ENCODE measurements at places on chromosomes 16 and 17. TPM values are rescaled to one million over a fixed set of nuclear protein-coding genes. Genes with fewer than 3 reads are reported as not detected.

The SUMO2 gene
- 107 TPM for polyA plus RNA-seq

The MT4 gene
- polyA plus RNA-seq: not detected

The CCDC78 gene
- polyA plus RNA-seq: 4.1 TPM

DNA sequence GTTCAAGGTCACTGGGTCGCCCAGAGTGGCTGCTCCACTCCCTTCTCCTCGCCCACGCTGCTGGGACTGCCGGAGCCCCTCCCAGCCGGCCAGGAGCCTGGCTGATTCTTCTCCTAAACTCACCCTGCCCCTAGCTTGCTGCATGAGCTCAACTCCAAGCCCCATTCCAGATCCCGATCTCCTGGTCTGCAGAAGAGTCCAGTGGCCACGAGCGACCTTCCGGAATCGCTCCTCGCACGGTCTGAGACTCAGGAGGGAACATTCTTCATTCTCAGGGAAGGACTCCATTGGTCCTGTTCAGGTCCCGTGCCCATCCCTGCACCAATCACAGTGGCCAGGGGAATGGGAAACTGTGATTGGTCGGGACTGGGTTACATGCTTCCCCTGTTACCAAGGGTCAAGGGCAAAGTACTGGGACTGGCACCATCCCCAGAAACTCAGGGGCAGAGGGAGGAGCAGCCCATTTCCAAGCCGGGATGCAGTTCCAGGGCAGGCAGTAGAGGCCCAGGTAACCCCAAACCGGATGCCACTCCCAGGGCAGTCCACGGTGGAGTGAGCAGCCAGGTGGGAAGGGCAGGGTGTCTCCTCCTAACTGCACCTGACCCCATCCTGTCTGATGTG is 24.5 kb upstream of the CIBAR2 start:
- peaks cover 30% of the 10 kb centered on the region for H3K27me3 ChIP-seq
- H3K4me3 ChIP-seq: no peak overlapping the region
- no peaks in the 10 kb centered on the region for H3K36me3 ChIP-seq
- no peak overlapping the region for H3K27ac ChIP-seq

DNA sequence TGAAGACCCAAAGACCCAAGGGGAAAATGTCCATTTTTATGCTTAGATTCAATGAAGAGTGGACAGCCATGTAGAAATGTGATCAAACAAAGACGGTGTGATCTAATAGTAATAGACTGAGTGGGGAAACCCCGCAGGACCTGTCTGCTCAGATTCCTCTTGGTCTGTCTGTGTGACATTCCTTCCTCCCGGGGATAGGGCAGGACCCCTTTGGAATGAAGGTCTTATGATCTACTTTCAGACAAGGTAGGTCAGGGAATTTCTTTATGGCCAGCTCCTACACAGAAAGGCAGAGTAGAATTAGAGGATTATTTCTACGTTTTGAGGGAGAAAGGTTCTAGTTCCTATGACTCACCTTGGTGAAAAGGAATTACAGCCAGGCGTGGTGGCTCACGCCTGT is 267.6 kb downstream of the STX8 start:
- no peaks in the 10 kb centered on the region for H3K27me3 ChIP-seq
- no peak for DNase-seq
- no peaks in the 10 kb centered on the region for H3K4me1 ChIP-seq
- peaks cover 2% of the 10 kb centered on the region for H3K36me3 ChIP-seq
- H3K4me3 ChIP-seq: no peak overlapping the region

DNA sequence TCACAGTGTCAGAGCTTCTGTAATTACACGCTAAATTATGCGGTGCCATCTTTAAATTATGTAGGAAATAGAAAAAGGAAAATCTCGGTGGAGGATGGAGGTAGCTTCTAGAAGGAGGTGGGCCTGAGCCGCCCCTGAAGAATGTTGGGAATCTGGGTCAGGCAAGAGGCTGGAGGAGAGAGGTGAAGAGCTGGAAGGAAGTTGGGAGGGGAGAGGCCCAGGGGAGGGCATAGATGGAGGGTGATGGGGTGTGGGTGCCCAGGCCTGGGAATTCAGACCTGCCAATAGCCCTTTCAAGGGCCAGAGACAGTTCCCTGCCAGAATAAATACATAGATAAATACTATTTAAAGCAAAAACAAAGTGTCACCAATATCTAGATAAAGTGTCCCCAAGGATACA is 415.0 kb upstream of the HSBP1 start:
- H3K4me3 ChIP-seq: no peak overlapping the region
- no peak for DNase-seq
- H3K27me3 ChIP-seq: no peaks in the 10 kb centered on the region

GRCh38 chr17:67160791-67161190 is 84.2 kb downstream of the HELZ start:
- H3K27ac ChIP-seq: no peak overlapping the region
- no peak for DNase-seq
- H3K4me1 ChIP-seq: peaks cover 6% of the 10 kb centered on the region
- H3K4me3 ChIP-seq: no peak overlapping the region

DNA sequence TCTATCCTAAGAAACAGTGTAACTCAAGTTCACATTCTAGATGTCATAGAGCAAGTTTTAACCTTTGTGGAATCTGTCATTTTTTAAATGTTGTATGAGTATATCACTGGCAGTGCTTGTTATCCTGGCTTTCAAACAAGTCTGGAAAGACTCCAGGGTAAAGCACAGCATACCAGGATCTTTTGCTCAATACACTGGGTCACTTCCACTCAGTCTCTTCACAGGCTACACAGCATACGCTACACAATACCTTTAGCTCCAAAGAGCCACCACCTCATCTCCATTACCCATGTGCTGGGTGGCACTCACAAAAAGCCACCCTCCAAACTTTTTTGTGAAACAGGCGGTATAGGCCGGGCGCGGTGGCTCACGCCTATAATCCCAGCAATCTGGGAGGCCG is 69.5 kb downstream of the PARN start:
- H3K27ac ChIP-seq: no peak overlapping the region
- H3K36me3 ChIP-seq: peaks cover 2% of the 10 kb centered on the region
- no peak for DNase-seq
- no peaks in the 10 kb centered on the region for H3K27me3 ChIP-seq
- peaks cover 31% of the 10 kb centered on the region for H3K4me1 ChIP-seq

DNA sequence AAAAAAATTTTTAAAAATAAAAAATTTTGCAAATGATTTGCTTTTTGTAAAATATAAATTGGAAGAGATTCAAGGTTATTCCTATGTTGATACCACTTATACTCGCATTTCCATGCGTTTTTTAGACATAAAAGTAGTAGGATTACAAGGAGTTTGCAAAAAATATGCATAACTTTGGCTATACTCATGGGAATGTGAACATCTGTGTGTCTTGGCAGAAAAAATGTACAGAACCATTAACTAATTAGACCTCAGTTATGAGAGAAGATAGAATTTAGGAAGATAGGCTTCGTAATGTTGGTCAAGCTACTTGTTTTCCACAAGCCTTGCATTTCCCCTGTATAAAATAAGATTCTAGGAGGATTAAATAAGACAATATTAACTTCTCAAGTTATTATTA is 61.1 kb upstream of the VPS4A start:
- H3K27me3 ChIP-seq: no peaks in the 10 kb centered on the region
- no peak for DNase-seq
- H3K36me3 ChIP-seq: peaks cover 4% of the 10 kb centered on the region
- H3K27ac ChIP-seq: no peak overlapping the region
- H3K4me1 ChIP-seq: no peaks in the 10 kb centered on the region

DNA sequence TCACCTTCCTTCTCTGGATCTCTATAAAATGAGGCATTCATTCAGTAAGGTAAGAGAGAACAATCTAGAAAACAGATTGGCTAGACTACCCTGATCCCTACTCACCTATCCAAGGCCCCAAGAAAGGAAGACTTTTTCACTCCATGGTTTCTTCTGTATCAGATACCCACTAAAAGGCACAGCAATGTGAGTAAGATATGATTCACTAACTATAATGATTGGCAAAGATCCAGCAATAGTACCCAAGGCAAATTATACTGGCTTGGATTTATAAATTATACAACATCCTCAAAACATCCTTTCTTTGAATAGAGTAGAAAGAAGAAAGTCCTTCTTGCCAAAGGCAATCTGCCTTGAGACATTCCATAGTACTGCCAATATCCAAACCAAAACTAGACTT is 1432.0 kb upstream of the GOT2 start:
- no peaks in the 10 kb centered on the region for H3K36me3 ChIP-seq
- H3K27ac ChIP-seq: no peak overlapping the region
- H3K27me3 ChIP-seq: no peaks in the 10 kb centered on the region
- no peak overlapping the region for H3K4me3 ChIP-seq
- no peak for DNase-seq

DNA sequence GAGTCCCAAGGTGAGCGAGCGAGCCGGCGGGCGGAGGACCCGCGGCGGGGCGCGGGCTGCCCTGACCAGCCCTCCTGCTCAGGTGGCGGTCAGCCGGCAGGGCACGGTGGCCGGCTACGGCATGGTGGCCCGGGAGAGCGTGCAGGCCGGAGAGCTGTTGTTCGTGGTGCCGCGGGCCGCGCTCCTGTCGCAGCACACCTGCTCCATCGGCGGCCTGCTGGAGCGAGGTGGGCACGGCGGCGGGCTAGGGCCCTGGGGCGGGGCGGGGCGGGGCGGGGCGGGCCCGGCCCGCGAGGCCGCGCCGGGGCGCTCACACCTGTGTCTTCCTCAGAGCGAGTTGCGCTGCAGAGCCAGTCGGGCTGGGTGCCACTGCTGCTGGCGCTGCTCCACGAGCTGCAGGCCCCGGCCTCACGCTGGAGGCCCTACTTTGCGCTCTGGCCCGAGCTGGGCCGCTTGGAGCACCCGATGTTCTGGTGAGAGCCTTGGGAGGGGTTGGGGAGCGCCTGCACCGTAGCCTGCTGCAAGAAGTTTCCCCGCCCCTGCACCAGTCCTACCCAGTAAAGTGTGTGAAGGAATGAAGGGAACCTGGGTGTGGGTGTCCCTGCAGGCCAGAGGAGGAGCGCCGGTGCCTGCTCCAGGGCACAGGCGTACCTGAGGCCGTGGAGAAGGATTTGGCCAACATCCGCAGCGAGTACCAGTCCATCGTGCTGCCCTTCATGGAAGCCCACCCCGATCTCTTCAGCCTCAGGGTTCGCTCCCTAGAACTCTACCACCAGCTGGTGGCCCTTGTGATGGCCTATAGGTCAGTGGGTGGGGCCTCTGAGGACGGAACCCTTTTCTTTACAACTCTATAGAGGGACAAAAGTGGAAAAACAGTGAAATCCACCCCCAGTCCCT is 802 bp downstream of the SETD6 start:
- peaks cover 14% of the 10 kb centered on the region for H3K4me1 ChIP-seq
- H3K36me3 ChIP-seq: peaks cover 15% of the 10 kb centered on the region
- peak overlapping the region; percentile 74 for H3K27ac ChIP-seq
- no peak for DNase-seq
- no peaks in the 10 kb centered on the region for H3K27me3 ChIP-seq

- H3K4me3 ChIP-seq: no peak overlapping the region
- H3K4me1 ChIP-seq: no peaks in the 10 kb centered on the region
- DNase-seq: no peak
- H3K27ac ChIP-seq: no peak overlapping the region
- H3K36me3 ChIP-seq: no peaks in the 10 kb centered on the region
Observed at GRCh38 chr17:77516902-77517301, 376.1 kb downstream of the SEC14L1 start.

- H3K36me3 ChIP-seq: no peaks in the 10 kb centered on the region
- no peak overlapping the region for H3K4me3 ChIP-seq
- DNase-seq: no peak
- H3K27me3 ChIP-seq: peaks cover 8% of the 10 kb centered on the region
- H3K27ac ChIP-seq: no peak overlapping the region
- no peaks in the 10 kb centered on the region for H3K4me1 ChIP-seq
Observed at GRCh38 chr17:80964859-80965580, 26.6 kb upstream of the CHMP6 start.

GRCh38 chr16:85112364-85112763 is at the start of gene CIBAR2:
Gene CIBAR2 (minus strand): TSS chr16:85112472. CDS start chr16:85112352, 120 bp downstream.
- H3K27me3 ChIP-seq: no peaks in the 10 kb centered on the region
- no peak for DNase-seq
- no peak within 1 kb of the TSS for H3K4me3 ChIP-seq
- peaks cover 3% of the 10 kb centered on the region for H3K4me1 ChIP-seq
- H3K27ac ChIP-seq: no peak within 1 kb of the TSS

DNA sequence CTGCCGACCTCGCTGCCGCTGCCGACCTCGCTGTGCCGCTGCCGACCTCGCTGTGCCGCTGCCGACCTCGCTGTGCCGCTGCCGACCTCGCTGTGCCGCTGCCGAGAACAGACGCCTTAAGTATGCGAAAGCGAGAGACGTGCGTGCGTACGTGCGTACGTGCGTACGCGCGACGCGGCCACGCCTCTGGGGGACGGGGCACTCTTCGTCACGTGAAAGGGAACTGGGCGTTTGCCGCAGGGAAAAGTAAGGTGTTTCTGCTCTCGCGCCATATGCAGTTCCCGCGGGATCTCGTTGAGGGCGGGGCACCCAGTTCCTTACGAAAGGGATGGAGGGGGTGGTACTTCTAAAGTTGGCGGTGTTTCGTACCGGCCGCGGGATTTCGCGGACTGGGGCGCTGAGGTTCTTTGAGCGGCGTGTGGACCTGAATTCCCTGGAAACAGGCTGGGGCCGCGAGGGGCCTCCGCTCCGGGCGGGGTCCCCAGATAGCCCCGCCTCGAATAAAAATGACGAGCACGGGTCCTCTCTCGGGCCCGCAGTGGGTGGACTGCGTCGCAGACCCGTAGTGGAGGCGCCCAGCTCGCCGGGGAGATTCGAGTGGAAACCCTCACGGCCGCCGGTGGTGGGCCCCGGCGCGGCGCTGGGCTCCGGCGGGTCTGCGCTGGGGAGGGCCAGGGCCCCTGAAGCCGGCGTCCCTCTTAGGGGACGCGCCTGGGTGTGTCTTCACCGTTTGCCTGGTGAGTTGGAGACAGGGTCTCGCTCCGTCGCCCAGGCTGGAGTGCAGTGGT is at the start of gene EIF4A3:
Gene EIF4A3, minus strand, starts transcription at position 94 of the 788 bp plus-strand sequence. CDS start 167 bp downstream, outside the sequence.
- peaks cover 17% of the 10 kb centered on the region for H3K36me3 ChIP-seq
- DNase-seq: peak; percentile 96
- peak within 1 kb of the TSS; percentile 82 for H3K27ac ChIP-seq
- peak within 1 kb of the TSS; percentile 90 for H3K4me3 ChIP-seq
- H3K4me1 ChIP-seq: peaks cover 30% of the 10 kb centered on the region
- H3K27me3 ChIP-seq: no peaks in the 10 kb centered on the region

DNA sequence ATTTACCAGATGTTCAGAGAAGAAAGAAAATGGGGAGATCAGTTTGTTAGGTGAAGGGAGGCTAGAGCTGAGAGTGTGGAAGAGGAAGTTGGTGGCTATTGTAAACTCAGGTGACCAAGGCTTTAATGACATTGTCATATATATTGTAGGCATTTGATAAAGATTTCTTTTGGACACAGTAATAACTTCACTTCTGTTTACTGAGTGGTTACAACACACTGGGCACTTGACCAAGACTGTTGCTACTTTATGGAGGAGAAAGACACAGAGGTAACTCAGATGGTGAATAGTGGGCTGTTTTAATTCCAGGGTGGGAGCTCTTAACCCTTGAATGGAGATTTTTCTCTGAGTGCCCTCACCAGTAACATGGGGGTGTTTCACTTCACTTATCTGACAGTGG is 46.0 kb downstream of the TNRC6A start:
- H3K27ac ChIP-seq: no peak overlapping the region
- H3K27me3 ChIP-seq: no peaks in the 10 kb centered on the region
- H3K4me1 ChIP-seq: peaks cover 4% of the 10 kb centered on the region
- no peak overlapping the region for H3K4me3 ChIP-seq

DNA sequence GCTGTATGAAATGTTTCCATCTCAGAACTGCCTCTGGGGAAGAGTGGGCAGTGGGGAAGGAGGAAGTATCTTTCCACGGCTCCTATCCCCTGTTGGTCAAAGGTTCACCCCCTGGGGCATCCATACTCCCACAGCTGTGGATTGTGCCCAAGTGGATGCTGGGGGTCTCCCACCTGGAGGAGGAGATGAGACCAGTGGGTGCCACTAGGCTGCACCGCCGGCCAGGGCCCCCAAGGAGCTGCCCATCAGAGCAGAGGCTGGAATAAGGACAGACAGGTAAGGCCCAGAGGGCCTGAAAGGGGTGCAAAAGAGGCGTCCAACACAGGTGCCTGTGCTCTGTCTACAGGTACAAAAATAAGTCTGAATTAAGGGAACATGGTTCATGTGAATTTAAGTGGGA is 87.5 kb downstream of the WSCD1 start:
- no peak for DNase-seq
- peaks cover 6% of the 10 kb centered on the region for H3K27me3 ChIP-seq
- H3K27ac ChIP-seq: no peak overlapping the region
- no peaks in the 10 kb centered on the region for H3K4me1 ChIP-seq
- H3K36me3 ChIP-seq: no peaks in the 10 kb centered on the region
